ENCODE measurements at places on chromosomes 12 and 14. TPM values are rescaled to one million over a fixed set of nuclear protein-coding genes. Genes with fewer than 3 reads are reported as not detected.

Gene FGF6
- not detected for total RNA-seq

Gene SLC39A9
- total RNA-seq = 139 TPM

Gene ART4
- total RNA-seq = 6.1 TPM

Gene LMNTD1
- 0.63 TPM for total RNA-seq

Gene OR6J1
- total RNA-seq = not detected

Gene RFX4
- total RNA-seq = not detected

Gene SLC2A14
- 0.13 TPM for total RNA-seq

Gene FERMT2
- 153 TPM for total RNA-seq

Gene HOXC6
- total RNA-seq = 2.3 TPM

Gene DNAH10
- 0.46 TPM for total RNA-seq

Gene REM2
- total RNA-seq = 0.13 TPM

Gene SERPINA10
- total RNA-seq = not detected

Gene SLC25A29
- total RNA-seq = 13.4 TPM

Gene GPRC5D
- 0.13 TPM for total RNA-seq
